ENCODE measurements at places on chromosomes 5 and 9. TPM values are rescaled to one million over a fixed set of nuclear protein-coding genes. Genes with fewer than 3 reads are reported as not detected.

DNA sequence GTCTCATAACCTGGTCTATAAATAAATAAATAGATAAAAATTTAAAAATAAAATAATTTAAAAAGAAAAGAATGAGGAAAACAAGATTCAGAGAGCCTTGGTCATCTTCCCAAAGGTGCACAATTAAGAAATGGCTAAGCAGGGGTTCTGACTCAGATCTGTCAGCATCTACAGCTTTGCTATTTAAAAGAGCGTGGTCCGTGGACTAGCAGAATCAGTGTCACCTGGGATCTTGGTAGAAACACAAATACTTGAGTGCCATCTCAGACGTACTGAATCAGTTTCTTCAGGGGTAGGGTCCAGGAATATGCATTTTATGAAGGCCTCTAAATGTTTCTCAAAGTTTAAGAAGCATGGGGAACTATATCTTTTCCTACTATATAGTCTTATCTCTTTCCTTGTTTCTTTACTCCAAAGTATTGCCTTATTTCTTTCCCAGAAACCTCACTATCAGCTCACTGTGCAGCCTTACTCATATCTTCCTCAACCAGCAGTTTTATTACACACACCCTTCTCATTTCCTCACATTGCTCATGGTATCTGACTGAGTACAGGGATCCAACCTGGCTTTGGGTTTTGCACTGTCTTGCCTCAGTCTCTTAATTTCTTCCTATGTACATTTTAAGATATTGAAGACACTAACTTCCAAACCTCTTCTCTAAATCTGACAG, 58.6 kb downstream of the TMC1 start:
- DNase-seq: no peak
- H3K27me3 ChIP-seq: no peaks in the 10 kb centered on the region
- H3K36me3 ChIP-seq: no peaks in the 10 kb centered on the region
- no peak overlapping the region for H3K4me3 ChIP-seq
- H3K4me1 ChIP-seq: peaks cover 38% of the 10 kb centered on the region

MAMDC2 gene
- 13.7 TPM for total RNA-seq

WDR31 gene
- 10.2 TPM for total RNA-seq

- no peak overlapping the region for H3K27ac ChIP-seq
- DNase-seq: no peak
- no peaks in the 10 kb centered on the region for H3K36me3 ChIP-seq
- H3K4me1 ChIP-seq: no peaks in the 10 kb centered on the region
- H3K4me3 ChIP-seq: no peak overlapping the region
These were observed 20.6 kb upstream of the HAND1 start for GRCh38 chr5:154498591-154498990.

GRCh38 chr5:93417490-93417889, 163.5 kb downstream of the NR2F1-AS1 start:
- H3K27ac ChIP-seq: no peak overlapping the region
- no peak overlapping the region for H3K4me3 ChIP-seq
- H3K4me1 ChIP-seq: no peaks in the 10 kb centered on the region
- DNase-seq: no peak
- H3K27me3 ChIP-seq: no peaks in the 10 kb centered on the region

CTSV gene
- 319 TPM for total RNA-seq

GRCh38 chr5:128927644-128928043, 37.6 kb upstream of the SLC27A6 start:
- no peaks in the 10 kb centered on the region for H3K4me1 ChIP-seq
- no peak for DNase-seq
- H3K27ac ChIP-seq: no peak overlapping the region
- H3K27me3 ChIP-seq: no peaks in the 10 kb centered on the region

CCL27 gene
- 3.1 TPM for total RNA-seq

DNA sequence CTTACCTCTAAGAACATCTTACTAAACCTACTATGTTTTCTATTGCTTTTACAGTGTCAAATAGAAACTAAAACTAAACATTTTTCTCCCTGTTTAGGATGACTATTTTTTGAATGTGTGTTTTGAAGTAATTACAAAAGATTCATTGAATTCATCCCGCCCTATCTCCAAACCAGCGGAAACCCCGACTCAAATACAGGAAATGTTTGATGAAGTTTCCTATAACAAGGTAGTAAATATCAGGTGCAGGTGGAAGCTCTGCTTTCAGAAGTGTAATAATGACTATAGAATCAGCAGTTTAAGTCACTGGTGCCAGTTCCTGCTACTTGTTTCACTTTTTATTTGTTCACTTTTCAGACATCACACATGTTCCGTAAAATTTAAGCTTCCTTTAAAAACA, 20.0 kb downstream of the ERAP2 start:
- no peak overlapping the region for H3K4me3 ChIP-seq
- no peaks in the 10 kb centered on the region for H3K27me3 ChIP-seq
- H3K27ac ChIP-seq: no peak overlapping the region

GRCh38 chr9:107520186-107520585, 30.6 kb upstream of the KLF4 start:
- H3K4me3 ChIP-seq: no peak overlapping the region
- no peaks in the 10 kb centered on the region for H3K36me3 ChIP-seq
- DNase-seq: no peak
- H3K27ac ChIP-seq: no peak overlapping the region
- H3K27me3 ChIP-seq: no peaks in the 10 kb centered on the region

MYO10 gene
- total RNA-seq: 102 TPM

NOXA1 gene
- total RNA-seq: 4.6 TPM

DNA sequence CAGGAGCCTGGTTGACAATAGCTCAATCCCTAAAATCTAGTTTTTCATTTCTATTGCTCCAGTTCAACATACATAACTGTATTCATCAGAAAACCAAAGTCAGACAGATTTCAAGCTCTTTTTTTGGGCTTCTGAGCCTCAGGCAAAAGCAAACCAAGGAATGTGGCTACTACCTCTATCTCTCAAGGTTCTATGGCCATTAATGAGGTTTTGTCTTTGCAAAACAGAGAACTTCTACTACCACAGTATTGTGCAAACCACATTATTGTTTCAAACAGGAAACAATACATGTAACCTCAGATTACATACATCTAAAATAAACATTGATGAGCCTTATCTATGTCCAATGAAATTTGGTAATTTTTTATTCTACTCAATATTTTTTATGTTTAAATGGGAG, 35.5 kb upstream of the FTMT start:
- no peak overlapping the region for H3K4me3 ChIP-seq
- H3K27ac ChIP-seq: no peak overlapping the region
- H3K36me3 ChIP-seq: no peaks in the 10 kb centered on the region
- no peaks in the 10 kb centered on the region for H3K4me1 ChIP-seq
- H3K27me3 ChIP-seq: no peaks in the 10 kb centered on the region

KIAA1191 gene
- total RNA-seq: 60.3 TPM

DNA sequence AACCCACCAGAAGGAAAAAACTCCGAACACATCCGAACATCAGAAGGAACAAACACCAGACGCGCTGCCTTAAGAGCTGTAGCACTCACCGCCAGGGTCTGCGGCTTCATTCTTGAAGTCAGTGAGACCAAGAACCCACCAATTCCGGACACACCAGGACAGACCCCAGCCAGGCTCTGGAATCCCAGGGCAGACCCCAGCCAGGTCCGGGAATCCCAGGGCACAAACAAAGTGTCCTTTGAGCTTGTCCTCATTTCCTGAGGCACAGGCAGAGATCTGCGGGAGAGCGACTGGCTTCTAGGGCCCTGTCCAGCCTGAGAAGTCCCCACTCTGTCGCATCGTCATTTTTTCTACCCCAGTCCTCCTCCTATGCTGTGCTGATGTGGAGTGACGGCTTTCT, 461.1 kb downstream of the ACTL7B start:
- H3K27ac ChIP-seq: no peak overlapping the region
- no peaks in the 10 kb centered on the region for H3K36me3 ChIP-seq
- H3K4me3 ChIP-seq: no peak overlapping the region
- no peaks in the 10 kb centered on the region for H3K27me3 ChIP-seq
- DNase-seq: no peak
- no peaks in the 10 kb centered on the region for H3K4me1 ChIP-seq

TIFAB gene
- total RNA-seq: 0.16 TPM

GRCh38 chr9:17750269-17750668, 171.4 kb downstream of the SH3GL2 start:
- no peaks in the 10 kb centered on the region for H3K4me1 ChIP-seq
- no peaks in the 10 kb centered on the region for H3K36me3 ChIP-seq
- H3K27ac ChIP-seq: no peak overlapping the region
- H3K27me3 ChIP-seq: no peaks in the 10 kb centered on the region

DNA sequence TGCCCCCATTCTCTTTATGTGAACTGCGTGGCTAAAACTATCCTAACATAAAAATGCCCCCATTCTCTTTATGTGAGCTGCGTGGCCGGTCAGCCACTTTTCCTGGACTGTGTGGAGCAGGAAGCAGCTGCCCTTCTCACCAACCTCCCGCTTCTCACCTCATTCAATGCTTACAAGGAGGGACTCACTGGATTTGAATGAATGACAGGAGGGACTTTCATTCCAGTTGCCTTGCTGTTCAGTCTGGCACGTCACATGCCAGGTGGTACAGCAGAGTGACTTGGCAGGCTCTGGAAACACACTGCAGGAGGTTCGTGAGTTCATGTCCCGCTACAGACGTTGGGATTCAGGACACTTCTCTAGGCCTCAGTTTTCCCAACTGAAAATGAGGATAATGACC, 60.2 kb upstream of the NFIL3 start:
- no peaks in the 10 kb centered on the region for H3K27me3 ChIP-seq
- no peak for DNase-seq
- H3K36me3 ChIP-seq: no peaks in the 10 kb centered on the region
- no peak overlapping the region for H3K27ac ChIP-seq

DNA sequence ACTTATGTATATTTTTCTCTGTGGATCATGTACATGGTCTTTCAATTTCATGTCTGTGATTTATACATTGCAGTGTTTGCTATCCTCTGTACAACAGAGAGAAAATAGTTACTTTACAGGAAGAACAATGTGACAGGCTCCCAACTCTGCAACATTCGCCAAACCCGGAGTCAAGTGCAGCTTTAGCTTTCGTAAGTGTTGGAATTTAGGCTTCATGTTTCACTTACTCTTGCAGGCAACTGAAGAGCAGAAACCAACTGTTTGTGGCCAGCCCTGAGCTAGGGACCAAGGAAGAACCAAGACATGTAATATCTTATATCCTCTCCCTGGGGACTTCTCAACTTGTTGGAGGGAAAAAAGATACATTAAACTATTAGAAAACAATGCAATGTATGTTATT, 147.9 kb downstream of the C5orf15 start:
- H3K4me3 ChIP-seq: no peak overlapping the region
- peak; percentile 46 for DNase-seq
- peaks cover 24% of the 10 kb centered on the region for H3K4me1 ChIP-seq
- H3K36me3 ChIP-seq: no peaks in the 10 kb centered on the region
- no peaks in the 10 kb centered on the region for H3K27me3 ChIP-seq

OGN gene
- total RNA-seq: 4.9 TPM

CMYA5 gene
- 27.3 TPM for total RNA-seq

FOCAD gene
- total RNA-seq: 45.4 TPM

Data from testis (tissue), 5 donors.